ENCODE measurements at places on chromosomes 7 and 10.

DNA sequence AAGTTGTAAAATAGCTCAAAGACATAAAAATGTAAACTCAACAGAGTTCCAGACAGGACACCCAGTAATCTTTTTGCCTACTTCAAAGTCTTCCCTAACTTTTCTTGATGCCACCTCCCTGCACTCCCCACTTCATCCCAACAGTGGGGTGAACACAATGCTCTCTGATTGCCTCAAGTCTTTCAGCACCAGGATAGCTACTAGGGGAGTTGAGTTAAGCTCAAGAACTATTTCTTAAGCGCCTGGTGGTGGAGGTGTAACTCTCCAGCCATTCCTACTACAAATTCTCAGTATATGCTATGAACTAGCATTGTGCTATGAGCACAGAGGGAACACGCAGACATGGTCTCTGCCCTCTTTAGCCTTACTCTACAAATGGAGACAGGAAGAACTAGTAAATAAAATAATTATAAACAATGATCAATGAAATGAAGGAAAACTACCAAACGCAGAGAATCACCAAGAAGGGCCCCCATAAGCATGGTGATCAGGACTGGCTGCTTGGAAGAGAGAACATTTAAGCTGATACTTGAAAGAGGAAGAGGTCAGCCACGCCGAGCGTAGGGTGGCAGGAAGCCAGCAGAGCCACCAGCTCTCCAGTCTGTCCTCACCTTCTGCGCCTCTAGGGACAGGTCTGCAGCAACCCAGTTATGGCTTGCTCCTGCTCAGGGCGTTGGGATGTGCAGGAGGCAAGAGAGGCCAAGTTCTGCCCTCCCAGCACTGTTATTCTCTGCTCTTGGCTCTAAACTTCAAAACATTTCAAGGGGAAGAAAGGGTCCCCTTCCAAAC is 16.7 kb upstream of the FRA10AC1 start:
- no peak for DNase-seq

- DNase-seq = peak; percentile 89
Observed at GRCh38 chr7:118580743-118581382, 356.4 kb downstream of the ANKRD7 start.

DNA sequence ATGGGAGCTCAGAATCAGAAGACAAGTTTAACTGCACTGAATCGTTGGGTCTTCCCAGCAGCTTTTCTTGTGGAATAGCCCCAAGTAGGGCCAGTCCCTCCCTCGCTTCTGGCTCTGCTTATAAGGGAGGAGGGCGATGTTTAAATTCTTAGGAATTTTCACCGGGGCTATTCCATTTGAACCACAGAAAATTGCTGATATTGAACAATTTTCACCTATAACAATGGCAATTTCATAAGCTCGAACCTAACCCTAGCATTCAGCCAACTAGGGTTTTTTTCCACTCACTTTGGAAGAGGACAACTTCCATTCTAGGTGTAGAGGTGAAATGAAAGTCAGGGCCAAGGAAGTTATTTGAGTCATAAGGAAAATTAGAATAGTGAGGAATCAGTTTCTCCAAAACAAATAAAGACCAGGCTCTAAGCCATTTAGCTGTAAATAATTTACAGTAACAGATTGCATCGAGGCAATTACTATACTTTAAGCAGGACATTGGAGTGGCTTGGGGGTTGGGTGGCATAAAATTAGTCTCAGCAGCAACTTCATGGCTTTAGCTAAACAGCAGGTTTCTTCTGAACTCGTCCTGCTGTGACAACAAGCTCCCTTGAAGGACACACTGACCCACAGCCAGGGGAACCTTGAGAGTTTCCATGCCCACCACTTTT is 1.5 kb upstream of the ATP6V0A4 start:
- DNase-seq = no peak

- DNase-seq = no peak
Observed at GRCh38 chr7:153354071-153354470, 594.5 kb downstream of the ACTR3B start.

- no peak for DNase-seq
Observed at GRCh38 chr10:2019281-2019680, 282.0 kb upstream of the ADARB2 start.

DNA sequence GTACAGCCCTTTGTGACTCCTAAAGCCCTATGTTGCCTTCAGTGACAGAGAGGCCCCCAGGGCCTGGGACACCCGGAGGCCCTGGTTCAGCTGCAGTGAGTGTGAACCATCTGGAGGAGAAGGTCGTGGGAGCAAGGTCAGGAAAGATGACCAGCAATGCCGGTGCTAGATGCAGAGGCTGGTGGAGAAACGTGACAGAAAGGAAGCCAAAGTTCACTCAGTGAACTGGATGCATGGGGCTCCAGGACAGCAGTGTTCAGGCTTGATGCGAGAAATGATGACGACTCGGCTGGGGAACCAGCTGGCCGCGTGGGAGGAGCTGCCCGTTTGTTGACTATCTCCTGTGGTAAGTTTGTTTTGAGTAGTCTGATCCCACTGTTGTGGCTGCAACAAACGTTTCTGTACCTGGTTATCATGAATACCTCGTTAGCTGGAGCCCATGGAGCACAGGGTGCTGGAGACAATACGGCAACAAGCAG is 54.1 kb upstream of the MKRN1 start:
- DNase-seq = no peak

DNA sequence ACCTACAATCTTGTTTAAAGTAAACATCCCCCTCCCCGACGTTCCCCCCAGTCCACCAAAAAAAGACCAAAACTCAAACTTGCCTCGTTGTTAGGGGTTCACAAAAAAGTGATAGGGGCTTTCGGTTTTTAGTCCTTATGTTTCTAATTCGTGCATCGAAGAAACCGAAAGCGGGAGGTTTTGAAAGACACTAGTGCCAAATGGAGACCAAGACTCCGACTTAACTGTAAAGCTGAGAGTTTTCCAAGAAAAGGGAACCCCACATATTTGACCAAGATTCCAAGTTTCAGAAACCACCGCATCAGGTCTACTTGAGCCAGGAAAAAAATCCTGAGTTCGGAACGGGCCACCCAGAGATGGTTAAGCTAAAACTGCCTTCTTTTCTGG is 534 bp downstream of the PSMA2 start:
- DNase-seq = no peak

DNA sequence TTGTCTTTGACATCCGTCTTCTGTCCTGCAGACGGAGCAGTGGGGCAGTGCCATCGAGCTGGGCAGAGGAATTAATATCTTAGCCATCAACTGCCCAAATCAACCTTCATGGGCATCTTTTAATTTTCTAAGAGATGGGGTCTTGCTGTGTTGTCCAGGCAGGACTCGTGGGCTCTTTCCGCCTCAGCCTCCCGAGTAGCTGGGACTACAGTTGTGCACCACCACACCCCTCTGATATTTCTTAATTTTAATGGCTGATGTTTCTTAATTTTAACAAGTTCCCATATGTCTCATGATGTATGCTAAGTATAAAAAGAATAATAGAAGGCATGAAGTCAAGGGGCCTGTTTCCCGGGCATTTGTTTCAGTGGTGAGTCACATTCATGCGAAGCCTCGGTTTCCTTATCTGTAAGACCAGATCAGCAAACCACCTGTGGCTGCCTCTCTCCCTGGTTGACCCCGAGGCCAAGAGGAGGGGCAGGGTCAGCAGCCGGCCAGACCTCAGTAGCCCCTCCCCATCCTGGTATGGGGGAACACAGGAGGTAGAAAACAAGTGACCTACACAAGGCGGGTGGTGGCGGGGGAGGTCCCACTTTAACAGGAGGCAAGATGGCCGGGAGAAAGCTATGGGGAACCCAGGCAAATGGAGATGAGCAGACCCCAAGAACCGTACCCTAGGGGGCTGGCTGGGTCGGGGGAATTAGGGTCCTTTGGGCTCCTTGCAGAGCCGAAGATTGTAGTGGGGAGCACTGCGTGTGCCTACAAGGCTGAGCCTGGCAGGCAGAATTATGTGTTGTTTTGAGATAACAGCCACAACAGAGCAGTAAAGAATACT is 85.5 kb downstream of the CUX1 start:
- DNase-seq = peak; percentile 29

DNA sequence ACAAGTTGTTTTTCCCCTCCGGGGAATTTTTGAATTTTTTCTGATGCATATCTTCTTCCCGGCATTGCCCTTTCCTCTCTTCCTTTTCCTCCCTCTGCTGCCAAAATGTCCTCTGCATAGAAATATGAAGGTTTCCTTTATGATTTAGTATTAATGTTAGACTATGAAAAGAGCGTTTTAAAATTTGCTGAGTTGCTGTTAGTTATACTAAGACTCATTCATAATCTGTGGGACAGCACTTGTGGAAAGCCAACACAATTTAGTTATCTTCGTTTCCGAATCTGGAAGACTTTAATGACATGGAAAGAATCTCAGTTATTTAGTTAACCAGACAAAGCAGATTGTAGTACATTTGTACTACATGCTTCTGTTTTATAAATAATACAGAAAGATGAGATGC is 25.0 kb downstream of the POU6F2 start:
- DNase-seq = no peak

DNA sequence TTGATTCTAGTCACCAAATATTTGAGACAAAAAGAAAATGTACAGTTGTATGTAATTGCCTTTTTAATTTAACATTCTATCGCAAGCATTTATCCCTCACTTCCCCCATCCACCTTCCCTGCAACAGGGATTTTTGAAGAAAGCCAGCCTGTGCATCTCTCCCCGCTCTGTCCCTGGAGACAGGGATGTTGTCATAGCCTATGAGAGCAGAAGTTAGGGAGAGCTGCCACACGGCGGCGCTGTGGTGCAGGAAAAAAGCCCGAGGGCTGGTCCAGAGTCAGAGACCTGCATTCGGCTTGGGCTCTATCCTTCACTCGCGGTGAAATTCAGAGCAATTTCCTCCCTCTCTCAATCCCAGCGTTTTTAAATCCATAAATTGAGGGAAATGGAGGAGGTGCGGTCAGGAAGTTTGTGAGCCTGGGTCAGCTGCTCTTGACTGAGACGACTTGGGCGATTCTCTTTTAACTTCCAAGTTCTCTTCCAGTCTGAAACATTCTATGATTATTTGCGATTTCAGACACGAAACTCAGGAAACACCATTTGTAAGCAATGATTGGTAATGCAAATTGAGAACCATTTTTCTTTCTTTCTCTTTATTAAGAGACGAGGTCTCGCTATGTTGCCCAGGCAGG is 17.5 kb downstream of the HKDC1 start:
- peak; percentile 92 for DNase-seq
